Activated CD4-positive, alpha-beta T cell treated with anti-CD3 and anti-CD28 coated beads for 1 hour (primary cell): ENCODE measurements at places on chromosomes 7 and 10.

- no peak for DNase-seq
Measured at GRCh38 chr7:93717217-93717900, 142.8 kb upstream of the CALCR start.

DNA sequence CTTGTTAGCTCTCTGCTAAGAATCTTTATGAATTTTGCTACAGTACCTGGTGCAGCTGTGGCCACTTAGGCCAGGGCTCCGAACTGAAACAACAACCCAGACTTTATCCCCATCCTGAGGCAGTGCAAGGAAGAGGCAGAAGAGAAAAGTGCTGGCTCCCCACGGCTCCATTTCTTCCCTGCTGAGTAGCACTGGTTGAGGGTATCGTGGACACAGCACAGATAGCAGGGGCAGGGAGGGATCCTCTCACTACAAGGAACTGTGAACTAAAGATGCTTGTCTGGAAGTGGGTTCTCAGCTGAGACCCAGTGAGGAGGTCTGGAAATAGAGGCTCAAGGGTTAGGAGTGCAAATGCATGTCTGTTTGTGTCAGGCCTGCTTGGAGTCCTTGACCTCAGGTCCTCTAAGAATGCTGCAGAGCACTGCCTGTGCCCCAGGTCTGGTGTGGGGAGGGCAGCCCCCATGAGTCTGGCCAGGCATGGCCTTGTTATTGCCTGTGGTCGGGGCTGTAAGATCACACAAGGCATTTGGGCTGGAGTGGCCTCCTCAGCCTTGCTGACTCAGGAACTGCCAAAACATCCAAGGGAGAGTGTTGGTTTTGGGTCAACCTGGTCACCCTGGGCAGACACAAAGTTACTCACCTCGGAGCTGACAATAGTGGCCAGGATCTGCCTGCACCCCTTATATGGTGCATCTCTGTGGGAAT lies 58.1 kb downstream of the DMBT1 start:
- DNase-seq, result no peak

DNA sequence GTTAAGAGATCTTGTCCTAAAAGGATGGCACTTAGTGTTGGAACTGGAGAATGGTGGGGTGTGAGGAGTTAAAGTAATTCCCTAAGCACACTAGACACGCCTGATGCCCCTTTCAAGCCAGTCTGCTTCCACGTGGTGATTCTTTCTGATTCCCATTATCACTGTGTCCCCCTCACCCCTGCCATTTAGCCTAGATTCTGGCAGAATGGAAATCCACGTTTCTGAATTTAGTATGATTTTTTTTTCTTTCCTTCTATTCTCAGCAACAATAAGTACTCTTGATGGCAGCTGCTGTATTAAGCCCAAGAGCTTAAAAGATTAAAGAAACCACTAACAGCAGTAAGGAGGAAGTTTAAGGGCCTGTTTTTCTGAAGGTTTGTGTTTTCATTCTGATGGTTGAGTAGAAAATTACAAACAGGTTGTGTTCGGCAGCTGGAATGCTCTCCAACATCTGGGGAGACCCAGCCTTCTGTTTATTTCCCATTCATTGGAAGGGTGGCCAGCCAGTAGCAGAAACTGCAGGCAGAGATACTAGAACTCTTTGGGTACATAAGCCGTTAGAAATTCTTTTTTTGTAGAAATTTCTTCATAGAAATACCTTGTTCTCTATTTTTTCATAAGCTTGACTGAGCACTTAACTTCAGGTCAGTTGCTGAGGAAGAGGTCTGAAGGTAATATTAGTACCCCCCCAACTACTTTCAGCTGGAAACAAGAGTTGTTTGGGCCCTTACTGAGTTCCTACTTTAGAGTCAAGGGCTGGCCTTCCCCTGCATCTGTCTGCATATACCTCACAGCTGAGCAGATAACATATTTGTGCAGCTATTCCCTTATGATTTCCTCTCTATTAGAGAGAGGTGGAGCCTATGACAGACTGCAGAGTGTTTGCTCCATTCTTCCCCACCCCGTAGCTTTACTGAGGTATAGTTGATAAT lies 355.1 kb downstream of the AUTS2 start:
- no peak for DNase-seq

- no peak for DNase-seq
Measured at GRCh38 chr10:26269754-26270153, 53.2 kb downstream of the GAD2 start.

DNA sequence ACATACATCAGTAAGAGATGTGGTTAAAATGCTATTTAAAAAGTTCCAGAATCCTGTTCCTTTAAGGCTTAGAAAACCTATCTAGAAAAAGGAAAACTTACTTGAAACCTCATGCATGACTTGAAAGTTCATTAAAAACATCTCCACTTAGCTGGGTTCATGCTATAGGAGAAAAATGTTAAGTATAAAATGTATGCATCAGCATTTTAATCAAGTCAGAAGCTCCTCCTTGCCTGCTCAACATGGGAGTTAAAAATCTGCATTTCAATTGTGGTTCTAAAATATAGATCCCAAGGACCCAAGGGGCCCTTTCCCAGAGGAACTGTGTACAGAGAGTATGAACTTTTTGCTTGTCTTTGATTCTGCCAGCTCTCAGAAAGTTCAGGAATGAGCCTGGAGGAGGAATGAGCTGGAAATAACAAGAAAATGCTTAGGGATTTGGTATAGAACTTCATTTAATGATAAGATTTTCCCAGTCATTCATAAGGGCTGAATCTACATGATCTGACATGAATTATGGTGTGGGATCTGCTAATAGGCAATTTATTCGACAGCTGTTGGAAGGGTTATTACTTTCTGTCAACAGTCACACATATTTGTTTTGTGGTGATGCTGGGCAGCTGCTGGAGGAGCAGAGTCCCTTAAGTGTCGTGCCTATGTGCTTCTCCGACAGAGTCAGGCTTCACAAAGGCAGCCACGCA lies 85.6 kb upstream of the MTPN start:
- no peak for DNase-seq

- DNase-seq, result no peak
Measured at GRCh38 chr7:159158888-159159405, 14.3 kb upstream of the VIPR2 start.

GRCh38 chr7:45021604-45022296 lies 21.7 kb downstream of the CCM2 start:
- no peak for DNase-seq

DNA sequence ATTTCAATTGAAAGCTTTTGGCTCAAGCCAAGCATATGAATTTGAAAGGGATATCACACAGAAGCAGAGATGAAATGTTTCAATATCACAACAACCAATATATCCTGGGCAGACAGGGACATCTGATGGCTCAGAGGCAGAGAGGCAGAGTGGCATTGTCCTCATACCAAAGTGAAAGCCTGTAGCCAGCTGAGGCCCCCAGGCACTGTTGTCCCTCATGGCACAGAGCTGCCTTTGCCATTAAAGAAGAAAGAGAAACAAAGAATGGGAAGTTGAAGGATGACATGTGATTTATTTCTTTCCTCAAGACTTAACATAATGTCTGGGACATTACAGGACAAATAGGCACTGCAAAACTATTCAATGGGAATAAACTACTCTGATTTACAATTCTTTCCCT lies 504.3 kb upstream of the PCDH15 start:
- no peak for DNase-seq
